ENCODE measurements at places on chromosomes 11 and 22.

GRCh38 chr11:19938169-19938856 is 222.0 kb downstream of the DBX1 start:
- DNase-seq: no peak

- no peak for DNase-seq
Observed at GRCh38 chr11:34154059-34154875, 48.8 kb downstream of the NAT10 start.

DNA sequence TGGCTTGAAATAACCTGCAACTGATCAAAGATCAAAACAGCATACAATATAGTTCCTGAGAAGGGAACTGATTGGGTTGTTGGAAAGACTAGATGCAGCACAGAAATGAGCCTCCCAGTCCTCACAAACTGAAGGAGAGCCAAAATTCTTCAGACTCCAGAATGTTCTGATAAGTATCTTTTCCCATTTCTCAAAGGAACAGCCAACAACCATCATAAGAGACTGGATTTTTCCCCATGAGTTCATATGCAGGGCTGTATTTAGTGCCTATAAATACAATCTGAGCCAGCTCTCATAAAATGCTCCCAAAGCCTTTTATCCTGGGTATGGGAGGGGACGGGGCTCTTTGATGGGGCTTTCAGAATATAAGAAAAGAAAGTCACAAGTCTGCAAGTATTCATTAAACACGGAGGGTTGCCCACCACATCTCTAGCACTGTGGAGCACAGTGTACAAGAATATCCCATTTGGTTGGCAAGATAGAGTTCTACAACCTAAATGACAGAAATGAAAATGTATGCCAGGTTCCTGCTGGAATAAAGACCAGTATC is 50.7 kb upstream of the LYVE1 start:
- DNase-seq: no peak

DNA sequence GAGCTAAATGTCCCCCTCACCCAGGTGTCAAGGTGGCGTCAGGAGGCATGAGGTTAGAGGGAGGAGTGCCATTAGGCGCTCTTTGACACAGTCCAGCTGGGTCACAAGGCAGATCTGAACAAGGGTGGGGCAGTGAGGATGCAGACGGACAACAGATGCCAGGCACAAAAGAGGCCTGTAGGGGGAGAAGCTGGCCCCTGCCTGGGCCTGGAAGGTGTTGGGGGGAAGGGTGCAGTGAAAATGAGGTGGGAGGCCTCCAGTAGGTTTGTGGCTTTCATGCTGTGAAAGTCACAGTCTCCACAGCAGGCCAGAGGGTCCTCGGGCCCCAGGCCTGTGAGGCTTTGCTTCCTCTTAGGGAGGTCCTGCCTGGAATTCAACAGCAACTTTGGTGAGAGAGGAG is 85.0 kb upstream of the PLET1 start:
- DNase-seq: no peak

DNA sequence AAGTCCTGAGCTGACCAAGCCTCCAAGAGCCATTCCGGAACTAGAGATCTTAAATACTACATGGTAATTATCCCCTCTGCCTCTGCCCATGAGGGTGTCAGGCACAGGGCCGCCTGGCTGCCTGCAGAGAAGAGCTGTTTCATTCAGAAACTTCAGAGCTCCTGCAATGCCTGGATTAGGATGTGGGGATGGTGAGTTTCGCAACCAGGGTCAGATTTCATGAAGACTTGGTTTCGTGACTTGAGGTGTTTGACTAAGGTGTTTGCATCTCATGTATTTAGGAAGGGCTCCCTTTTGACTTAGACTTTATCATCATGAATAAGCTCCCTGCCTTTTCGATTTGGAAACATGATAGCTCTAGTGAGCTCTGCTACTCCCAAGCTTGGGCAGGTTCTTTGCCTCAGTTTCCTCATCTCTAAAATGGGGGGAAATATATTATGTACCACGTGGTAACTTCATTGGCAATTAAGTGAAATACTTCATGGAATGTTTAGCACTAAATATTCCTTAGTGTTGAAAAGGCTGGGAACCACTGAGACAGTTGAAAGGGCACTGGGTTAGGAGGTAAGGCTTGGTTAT is 9.1 kb downstream of the TIMP3 start:
- DNase-seq: no peak

DNA sequence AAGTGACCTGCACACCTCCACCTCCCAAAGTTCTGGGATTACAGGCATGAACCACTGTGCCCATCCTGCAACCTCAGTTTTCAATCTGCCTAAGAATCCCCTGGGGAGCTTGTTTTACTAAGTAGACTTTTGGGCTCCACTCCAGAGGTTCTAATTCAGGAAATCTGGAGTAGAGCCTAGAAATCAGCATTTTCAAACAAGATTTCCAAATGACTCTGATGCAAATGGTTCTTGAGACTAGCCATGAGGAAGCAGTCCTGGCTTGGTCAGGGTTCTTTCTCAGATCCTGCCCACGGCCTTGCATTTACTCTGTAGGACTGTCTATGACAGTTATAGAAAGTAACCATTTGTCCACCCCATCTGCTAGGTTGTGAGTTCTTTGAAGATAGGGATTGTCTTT is 1.6 kb upstream of the KCNE3 start:
- DNase-seq: no peak

DNA sequence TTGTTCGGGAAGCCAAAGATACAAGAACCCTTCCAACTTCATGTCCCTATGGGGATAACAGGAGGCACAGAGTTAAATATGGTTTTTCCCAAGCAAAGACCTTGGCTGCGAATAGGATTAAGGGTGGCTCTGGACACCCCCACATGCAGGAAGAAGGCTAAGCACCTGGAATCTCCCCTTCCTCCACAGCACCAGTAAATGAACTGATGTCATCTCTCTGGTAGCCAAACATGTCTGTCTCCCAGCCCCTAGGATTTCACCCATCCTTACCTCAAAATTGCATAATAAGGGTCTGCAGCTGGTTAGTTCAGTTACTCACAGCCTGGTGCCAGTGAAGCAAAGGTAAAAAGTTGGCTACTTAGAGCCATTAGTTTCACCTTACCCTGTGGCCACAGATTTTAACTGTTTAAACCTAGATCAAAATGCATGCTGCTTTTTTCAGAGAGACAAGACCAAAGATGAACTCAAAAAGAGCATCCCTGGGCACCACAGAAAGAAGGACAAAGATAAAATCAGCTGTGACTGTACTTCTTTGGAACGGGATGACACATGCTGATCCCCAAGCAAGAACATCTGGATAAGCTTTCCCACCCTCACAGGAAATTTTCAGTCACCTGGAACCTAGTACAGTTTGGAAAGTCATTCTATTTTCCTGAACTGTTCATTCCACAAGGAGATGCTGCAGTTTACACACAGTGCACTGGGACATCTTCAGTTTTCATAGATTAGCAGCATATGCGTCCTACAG is 77.2 kb upstream of the AKIP1 start:
- no peak for DNase-seq

GRCh38 chr11:97738751-97739150 is 1282.0 kb upstream of the CNTN5 start:
- DNase-seq: no peak

DNA sequence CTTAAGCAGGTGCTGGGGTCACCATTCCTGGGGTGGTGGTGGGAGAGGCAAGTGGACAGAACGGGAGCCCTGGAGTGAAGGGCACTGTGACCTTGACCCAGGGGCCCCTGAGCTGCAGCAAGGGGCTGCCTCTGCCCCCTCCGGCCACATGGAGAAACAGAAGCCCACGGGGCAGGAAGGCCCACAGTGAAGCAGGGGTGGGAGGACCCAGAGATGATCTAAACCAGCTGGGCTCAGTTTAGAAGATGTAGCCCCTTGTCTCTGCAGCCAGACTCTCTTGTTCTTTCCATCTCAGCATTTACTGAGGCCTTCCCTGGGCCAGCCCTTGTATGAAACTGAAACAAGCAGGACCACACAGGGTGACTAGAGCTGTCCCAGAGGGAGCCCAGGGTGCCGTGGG is 30.5 kb downstream of the WNT11 start:
- DNase-seq: no peak

DNA sequence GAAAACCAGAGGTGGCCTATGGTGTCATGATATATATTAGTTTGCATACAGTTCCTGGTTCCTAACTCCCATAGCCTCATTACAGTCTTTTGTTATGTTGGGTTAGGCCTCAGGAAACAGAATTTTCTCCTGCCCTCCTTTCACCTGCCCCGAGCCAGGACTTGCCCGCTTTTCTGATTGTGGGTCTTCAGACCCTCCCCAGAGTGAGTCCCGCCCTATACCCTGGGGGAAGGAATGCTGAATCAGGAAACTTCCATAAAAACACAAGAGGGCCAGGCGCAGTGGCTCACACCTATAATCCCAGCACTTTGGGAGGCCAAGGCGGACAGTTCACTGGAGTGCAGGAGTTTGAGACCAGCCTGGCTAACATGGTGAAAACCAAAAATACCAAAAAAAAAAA is 70.9 kb downstream of the SLC35F2 start:
- DNase-seq: no peak

- no peak for DNase-seq
Observed at GRCh38 chr11:32396991-32397390, 38.3 kb downstream of the WT1 start.

DNA sequence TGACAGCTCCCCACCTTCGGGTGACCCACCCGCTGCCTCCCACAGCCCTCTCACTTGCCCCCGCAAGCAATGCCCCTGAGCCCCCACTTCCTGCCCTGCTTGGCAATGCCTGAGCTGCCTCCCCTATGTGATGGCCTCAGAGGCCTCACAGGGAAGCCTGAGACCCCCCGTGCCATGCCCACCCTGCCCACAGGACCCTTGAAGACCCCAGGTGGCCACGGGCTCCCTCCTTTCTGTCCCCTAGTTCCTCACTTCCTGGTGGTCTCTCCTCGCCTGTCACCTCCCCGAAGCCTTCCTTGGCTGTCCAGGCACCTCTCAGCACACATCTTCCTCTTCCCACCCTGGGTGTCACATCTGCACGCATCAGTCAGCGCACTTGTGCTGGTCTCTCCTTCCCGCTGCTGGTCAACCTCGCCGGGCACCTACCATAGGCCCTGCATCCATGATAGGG is 90.5 kb downstream of the BRD1 start:
- DNase-seq: no peak

GRCh38 chr11:63549411-63549810 is 12.8 kb downstream of the PLAAT4 start:
- DNase-seq: no peak

Measured in iPS DF 19.7 (cell line).